Fibroblast of lung (primary cell): ENCODE measurements at places on chromosomes 4 and X. TPM values are rescaled to one million over a fixed set of nuclear protein-coding genes. Genes with fewer than 3 reads are reported as not detected.

Gene ERVMER34-1
- polyA plus RNA-seq, result 0.07 and 0.54 TPM in 2 replicates

GRCh38 chrX:12690646-12691045 is 100.6 kb upstream of the PRPS2 start:
- DNase-seq, result no peak

DNA sequence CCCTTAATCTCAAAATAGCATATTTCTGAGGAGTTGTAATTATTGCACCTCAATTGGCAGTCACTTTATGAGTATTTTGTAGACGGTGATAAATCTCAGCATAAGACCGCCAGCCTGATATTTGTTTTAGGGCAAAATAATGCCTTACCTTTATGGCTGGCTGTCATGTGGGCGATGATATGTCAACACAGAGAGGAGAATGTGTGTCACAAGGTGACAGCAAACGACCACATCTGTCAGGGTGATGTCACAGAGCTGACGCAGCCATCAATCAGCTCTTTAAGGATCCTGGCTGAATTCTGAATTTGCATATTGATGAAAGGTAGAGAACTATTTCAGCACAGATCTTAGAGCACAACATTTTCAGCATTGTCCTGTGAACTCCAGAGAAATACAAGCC is 209.7 kb downstream of the CEP135 start:
- no peak for DNase-seq

DNA sequence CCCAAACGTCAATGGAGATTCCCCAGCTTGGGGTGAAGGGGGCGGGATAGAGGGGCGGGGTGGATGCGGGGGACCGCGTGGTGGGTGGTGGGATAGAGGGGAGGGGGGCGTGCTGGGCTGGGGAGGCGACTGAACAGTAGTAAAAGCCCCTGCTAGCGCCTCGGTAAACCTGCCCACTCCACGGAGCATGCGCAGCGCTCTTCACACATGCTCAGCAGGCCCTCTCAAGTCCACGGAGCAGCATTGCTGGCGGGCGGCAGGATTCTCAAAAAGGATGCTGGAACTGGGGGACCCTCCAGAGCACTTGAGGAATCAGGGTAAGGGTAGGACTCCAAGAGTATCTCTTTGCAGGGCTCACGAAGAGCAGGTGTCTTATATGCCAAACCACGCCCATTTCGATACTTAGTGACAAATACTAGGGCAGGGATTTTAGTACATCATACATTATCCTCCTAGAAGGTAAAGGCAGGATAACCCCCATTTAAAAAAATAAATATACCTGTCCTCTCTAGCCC is 378 bp upstream of the RPS6KA6 start:
- DNase-seq, result peak; percentile 65

- DNase-seq, result no peak
These were observed at the start of gene ANXA3 for GRCh38 chr4:78551420-78552351. Gene ANXA3, plus strand, starts transcription at chr4:78551770. Its CDS starts 2,704 bp downstream, at chr4:78554474.

- DNase-seq, result peak; percentile 53
These were observed 6.0 kb upstream of the SH3TC1 start for GRCh38 chr4:8192748-8193738.

- DNase-seq, result no peak
These were observed 17.4 kb downstream of the FAM9C start for GRCh38 chrX:13026877-13027652.

GRCh38 chr4:1592068-1592708 is 91.9 kb downstream of the FAM53A start:
- no peak for DNase-seq

- no peak for DNase-seq
These were observed 22.5 kb upstream of the GPC4 start for GRCh38 chrX:133437766-133438165.
